ENCODE measurements at places on chromosomes 5 and 9.

- DNase-seq = no peak
These were observed 2.8 kb downstream of the DCANP1 start for GRCh38 chr5:135444360-135444759.

DNA sequence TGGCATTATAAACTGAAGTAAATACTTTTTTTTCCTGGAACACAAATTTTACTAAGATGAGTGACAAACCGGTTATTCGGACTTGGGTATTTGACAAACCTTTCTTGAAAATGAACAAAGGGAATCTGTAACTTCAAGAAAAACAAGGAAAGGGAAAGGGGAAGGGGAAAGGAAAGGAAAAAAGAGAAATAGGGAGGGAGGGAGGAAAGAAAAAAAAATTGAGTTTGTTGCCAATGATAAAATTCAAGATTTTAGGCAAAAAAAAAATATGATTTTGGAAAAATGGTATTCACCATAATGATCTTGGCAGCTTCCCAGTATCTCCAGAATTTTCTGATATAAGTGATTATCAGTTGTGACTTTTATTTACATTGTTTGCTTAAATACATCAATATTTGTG lies 1.6 kb upstream of the TTC33 start:
- DNase-seq = no peak

DNA sequence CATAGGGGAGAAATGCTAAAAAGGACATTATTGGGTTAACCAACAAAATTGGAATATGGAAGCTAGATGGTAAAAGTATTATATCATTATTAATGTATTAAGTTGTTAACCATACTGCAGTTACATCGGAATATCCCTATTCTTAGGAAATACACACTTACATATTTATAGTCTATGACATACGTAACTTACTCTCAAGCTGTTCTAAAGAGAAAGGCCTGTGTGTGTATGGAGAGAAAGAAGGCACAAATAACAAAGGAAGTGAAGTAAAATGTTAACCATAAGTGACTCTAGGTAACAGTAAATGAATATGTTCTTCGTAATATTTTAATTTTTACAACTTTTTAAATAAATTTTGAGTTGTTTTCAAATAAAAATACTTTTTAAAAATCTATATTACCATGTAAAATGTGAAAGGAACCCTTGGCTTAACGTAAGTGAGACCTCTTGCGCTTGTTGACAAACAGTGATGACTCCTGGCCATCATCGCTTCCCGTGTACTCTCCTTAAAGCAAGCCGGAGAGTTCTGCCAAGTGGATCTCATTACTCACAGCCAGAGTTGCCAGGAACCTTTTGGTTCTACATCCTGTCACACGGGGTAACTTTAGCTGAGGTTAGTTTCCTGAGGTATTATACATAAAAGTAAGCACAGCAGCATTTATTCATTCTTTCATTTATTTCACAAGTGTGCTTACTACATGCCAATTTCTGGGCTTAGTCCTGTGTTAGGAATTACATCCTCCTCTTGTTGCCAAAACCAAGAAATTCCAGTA lies 165.4 kb downstream of the EPB41L4A start:
- peak; percentile 4 for DNase-seq

- no peak for DNase-seq
These were observed 37.2 kb upstream of the PAPPA start for GRCh38 chr9:116116393-116116792.
